Activated naive CD4-positive, alpha-beta T cell treated with anti-CD3 and anti-CD28 coated beads, Interleukin-2, amount 50 U/mL, for 16 hours (primary cell): ENCODE measurements at places on chromosomes 5 and 9.

DNA sequence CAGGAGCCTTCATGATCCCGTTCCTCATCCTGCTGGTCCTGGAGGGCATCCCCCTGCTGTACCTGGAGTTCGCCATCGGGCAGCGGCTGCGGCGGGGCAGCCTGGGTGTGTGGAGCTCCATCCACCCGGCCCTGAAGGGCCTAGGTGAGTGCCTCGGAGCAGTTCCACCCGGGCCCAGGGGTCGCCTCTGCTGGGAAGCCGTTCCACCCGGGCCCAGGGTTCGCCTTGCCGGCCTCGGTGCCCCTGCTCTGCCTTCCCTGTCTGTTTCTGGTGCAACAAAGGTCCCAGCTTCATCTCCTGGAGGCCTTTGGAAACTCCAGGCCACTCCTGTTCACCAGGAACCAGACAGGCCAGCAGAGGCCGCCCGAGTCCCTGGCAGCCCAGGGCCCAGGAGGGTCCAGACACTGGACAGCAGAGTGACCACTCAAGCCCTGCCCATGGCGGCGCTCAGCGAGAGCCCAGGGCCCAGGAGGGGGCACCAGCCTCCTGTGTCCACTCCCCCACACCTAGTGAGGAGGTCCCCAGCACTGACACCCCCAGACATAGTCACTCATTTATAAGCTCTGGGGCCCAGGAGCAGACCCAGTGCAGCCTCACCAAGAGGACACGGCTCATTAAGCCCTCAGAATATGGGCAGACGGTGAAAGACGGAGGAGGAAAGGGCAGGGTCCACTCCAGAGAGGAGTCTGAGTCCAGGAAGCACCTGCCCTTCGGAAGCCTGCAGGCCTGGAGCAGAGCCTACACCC lies 7.5 kb downstream of the SLC6A19 start:
- DNase-seq, result no peak

DNA sequence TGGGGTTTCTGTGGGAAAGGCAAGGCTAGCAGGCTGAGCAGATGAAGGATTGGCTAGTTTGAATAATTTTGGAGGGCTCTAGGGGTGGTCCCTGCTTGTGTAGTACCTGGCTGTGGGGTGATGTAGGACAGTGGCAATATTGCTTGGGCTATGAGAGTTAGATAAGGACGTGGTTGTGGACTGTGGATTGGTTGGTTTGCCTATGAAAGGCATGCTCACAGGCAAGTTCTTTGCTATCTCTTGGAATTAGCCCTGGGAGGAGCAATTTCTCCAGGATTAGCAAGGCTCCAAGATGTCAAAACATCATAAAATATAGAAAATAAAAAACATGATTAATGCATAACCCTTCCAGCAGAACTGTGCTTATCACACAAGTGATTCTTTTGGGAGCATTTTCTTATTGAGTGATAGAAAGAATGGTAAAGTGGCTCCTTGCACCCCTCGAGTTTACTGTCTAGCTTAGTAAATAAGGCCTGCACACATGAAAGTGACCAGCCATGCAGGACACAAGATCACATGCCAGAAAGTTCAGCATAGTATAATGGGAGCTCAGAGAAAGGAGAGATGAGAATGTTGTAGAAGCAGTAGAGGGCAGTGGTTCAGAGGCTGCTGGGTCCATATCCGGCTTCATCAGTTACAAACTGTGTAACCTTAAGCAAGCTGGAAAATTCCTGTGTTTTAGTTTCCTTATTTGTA lies 13.8 kb downstream of the AOPEP start:
- DNase-seq, result no peak

DNA sequence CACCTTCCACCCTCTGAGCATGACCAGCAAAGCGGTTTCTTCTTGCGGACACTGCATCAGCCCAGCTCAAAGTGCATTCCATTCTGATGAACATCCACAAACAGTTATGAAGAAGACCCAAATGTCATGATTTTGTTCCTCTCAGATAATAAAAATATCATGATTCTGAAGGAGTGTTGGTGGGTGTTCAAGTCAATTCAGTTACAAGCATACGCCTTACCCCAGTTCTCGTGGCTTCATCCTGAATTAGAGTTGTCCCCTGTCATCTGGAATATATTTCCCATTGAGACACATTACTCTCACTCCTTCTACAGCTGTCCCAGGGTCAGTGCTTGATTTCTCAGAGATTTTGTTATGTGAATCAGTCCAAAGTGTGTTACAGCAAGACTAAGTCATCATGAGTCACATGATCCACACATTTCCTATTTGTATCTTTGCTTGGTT lies 325.4 kb downstream of the RFX3 start:
- no peak for DNase-seq

DNA sequence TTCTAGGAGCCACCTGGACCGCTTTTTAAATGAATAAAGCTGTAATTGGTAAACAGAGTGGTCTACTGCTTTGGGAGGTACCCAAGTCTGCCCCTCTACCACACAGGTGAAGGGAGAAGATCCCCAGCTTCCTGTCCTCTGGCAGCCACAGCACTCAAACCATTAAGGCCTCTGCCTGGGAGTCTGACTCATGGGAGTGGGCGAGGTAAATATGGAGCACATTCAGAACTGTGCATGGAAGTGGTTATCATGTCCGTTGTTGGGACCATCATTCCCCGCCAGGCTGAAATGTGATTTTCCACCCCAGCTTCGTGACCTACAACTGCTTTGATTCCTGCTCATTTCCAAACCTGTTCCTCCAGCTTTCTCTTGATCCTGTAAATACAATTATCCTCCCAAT lies 59.5 kb upstream of the ALDH1B1 start:
- DNase-seq, result no peak

GRCh38 chr9:21506626-21507482 lies 24.7 kb upstream of the IFNE start:
- no peak for DNase-seq

DNA sequence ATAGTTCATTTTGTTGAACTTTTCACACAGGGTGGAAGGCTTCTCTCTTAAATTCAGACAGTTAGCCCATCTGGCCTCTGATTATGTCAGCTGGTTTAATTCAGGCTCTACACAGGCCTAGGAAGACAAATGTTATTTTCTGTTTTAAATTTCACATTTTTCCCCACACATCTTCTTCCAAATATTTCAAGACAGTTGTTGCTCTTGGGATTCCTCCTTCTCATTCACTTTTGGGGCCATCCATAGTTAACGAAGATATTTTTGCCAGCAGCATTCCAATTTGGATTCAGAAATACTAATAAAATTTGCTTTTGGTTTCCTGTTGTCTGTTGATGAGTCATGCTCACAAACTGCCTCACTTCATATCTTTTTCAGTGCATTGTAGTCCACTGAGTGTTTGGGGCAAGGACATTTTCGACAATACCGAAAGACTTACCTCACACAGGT lies 475.4 kb downstream of the DMAC1 start:
- no peak for DNase-seq
